ENCODE measurements at places on chromosomes 16 and 17. TPM values are rescaled to one million over a fixed set of nuclear protein-coding genes. Genes with fewer than 3 reads are reported as not detected.
A peak's percentile ranks its signal among the peaks of the same experiment; 100 is the strongest.

GRCh38 chr17:51734462-51734861 is 424.1 kb downstream of the CA10 start:
- peak; percentile 31 for DNase-seq

GRCh38 chr17:78745407-78746088 is 36.5 kb downstream of the CYTH1 start:
- peak; percentile 68 for DNase-seq

GRCh38 chr17:869086-869485 is 86.9 kb downstream of the MRM3 start:
- DNase-seq: no peak

DNA sequence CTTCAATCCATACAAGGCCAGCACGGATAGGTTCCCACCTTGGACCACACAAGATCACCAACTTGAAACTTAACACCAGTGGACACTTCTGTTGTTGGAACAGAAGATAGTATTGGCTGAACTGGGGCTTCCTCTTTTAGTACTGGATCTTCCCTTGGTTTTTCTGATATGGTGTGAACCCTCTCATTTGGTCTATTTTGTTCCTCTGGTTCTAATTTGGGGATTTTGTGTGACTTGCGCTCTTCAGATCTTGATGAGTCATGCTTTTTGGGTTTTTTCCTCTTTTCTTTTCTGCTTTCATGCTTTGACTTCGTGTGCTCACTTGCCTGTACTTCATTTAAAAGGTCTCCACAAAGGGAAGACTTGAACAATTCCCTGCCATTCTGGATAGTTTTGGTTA is 39.0 kb downstream of the SOST start:
- DNase-seq: no peak

GRCh38 chr16:1540556-1540855 is 7.0 kb downstream of the TMEM204 start:
- no peak for DNase-seq

DNA sequence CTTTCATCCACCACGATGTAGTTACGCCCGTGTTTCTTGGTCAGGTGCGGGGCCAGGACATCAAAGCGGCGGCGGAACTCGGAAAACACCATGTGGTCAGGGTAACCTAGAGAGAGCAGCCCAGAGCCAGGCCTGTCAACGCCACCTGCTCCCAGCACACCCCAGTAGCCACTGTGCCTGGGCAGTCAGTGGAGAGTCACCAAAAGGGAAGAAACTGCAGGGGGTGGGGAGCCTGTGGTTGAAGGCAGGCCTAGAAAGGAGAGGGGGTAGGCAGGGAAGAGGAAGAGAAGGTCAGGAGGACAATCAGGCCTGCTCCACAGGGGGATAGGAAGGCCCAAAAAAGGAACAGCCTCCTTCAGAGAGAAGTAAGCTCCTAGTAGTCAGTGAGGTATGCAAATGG is 64.1 kb downstream of the PIPOX start:
- no peak for DNase-seq

The TP53TG3C gene
- total RNA-seq: not detected

Data from activated CD8-positive, alpha-beta T cell treated with anti-CD3 and anti-CD28 coated beads for 36 hours (primary cell).